ENCODE measurements at places on chromosomes 12 and 14.

DNA sequence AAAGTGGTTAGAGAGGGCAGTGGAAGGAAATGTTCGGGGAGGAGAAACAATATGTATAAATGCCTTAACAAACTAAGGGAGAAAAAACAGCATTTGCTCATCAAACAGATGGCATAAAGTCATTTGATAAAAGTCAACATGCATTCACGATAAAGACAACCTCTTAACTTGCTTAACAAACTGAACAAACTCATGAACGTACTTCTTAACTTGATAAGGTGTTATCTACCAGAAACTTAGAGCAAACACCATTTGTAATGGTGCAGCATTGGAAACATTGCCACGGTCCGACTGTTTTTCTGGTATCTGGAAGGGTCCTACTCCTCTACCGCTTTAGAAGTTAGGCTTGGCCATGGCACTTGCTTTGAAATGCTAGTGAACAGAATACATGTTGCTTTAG is 4.2 kb upstream of the RPS6KL1 start:
- DNase-seq, result no peak

DNA sequence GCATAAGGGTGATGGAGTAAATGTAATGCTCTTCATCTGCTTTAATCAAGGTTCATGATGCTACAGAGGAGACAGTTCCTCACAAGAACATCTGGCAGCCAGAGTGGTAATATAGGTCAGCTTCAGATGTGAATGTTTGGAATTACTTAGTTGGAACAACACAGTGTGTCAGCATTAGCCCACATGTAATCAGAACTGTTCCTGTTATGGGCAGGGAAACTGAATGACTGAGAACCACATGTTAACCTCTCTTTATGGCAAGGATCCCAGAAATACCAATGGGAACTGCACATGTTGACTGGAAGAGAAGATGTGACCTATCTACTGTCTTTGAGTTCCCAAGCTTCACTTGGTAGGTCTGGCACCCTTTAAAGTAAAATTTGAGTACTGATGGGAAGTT is 390.1 kb upstream of the PDE3A start:
- no peak for DNase-seq

DNA sequence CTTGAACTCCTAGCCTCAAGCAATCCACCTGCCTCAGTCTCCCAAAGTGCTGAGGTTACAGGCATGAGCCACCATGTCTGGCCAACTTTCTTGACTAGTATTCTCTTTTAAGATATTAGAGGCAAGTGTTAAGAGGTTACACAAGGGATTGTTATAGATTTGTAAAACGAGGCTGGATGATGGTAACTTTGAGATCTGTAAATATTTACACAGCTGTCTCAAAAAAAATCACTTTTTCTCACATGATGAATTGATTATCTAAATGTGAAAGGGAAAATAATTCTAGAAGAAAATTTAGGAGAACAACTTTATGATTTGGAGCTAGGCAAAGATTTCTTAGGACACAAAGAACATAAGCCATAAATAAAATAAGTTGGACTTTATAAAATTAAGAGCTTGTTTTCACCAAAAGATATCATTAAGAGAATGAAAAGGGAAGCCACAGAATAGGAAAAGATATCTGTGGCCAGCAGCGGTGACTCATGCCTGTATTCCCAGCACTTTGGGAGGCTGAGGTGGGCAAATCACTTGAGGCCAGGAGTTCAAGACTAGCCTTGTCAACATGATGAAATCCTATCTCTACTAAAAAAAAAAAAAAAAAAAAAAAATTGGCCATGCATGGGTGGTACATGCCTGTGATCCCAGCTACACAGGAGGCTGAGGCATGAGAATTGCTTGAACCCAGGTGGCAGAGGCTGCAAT is 77.4 kb downstream of the BBS10 start:
- DNase-seq, result no peak

- DNase-seq, result no peak
Measured at GRCh38 chr12:50545786-50546185, 41.0 kb downstream of the DIP2B start.

- DNase-seq, result no peak
Measured at GRCh38 chr12:109343677-109344076, 4.0 kb upstream of the MYO1H start.

GRCh38 chr12:64718649-64719048 is 40.6 kb downstream of the GNS start:
- no peak for DNase-seq

GRCh38 chr12:26642361-26642760 is 190.6 kb downstream of the ITPR2 start:
- no peak for DNase-seq

- DNase-seq, result no peak
Measured at GRCh38 chr12:49888461-49889151, 15.1 kb downstream of the FAIM2 start.

GRCh38 chr12:112488257-112488876 is 69.6 kb downstream of the PTPN11 start:
- no peak for DNase-seq

GRCh38 chr12:34294137-34294536 is 271.8 kb downstream of the ALG10 start:
- DNase-seq, result no peak

GRCh38 chr14:44529026-44529425 is 21.9 kb upstream of the FSCB start:
- DNase-seq, result no peak

GRCh38 chr12:65857840-65858239 is 33.6 kb downstream of the HMGA2 start:
- DNase-seq, result no peak

DNA sequence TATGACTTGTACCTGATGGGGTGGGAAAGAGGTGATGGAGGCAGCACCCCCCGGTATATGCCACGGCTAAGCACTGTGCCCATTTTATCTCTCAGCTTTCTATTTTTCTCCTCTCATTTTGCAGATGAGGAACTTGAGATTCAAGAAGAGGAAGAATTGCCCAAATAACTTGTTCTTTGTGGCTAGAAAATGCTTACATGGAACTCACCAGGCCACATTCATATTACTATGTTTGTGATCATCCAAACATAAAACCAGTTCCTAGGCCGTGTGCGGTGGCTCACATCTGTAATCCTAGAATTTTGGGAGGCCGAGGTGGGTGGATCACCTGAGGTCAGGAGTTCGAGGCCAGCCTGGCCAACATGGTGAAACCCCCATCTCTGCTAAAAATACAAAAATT is 14.5 kb upstream of the PSMD9 start:
- DNase-seq, result no peak

GRCh38 chr12:2094597-2094996 is 41.8 kb downstream of the CACNA1C start:
- no peak for DNase-seq

- DNase-seq, result no peak
Measured at GRCh38 chr12:77053259-77053658, 12.1 kb downstream of the E2F7 start.
